Fibroblast of the conjunctiva (primary cell): ENCODE measurements at places on chromosomes 1 and 21.

- no peak for DNase-seq
Measured at GRCh38 chr1:20662110-20662475, 924 bp upstream of the DDOST start.

DNA sequence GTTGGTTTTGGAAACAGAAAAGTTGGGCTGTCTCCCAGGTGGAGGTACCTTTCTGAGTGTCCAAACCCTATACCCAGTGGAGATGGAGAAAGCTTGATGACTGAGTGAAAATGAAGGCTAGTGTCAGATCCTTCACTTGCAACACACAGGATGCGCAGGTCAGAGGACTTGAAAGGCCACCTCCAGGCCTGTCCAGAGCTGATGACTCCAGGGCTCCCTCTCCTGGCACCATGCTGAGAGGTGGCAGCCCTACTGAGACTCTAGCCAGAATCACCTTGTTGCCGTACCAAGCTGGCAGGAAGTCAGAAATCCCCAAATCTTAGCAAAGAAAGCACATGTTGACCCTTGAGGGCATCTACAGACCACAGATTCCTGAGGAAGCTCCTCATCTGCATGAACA is 16.4 kb downstream of the KNCN start:
- DNase-seq = no peak

DNA sequence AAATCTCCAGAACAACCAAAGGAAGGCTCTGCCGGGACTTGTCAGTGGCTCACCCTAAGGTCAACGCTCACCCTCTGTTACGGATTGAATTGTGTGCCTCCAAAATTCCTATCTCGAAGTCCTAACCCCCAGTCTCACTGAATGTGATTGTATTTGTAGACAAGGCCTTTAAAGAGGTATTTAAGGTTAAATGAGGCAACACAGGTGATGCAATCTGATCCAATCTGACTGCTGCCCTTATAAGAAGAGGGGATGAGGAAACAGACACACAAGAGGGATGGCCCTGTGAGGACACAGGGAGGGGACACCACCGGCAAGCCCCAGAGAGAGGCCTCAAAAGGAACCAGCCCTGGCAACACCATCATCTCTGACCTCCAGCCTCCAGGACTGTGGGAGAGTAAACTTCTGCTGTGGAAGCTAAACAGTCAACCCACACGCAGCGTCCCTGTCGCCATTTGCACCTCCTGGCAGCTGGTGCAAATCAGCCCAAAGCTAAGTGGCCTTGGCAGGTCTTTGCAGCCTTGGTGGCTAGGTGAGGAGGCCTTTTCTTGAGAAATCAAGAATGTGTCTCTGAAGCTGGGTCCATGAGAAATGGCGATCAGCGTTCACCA is 24.2 kb downstream of the UBASH3A start:
- DNase-seq = no peak

DNA sequence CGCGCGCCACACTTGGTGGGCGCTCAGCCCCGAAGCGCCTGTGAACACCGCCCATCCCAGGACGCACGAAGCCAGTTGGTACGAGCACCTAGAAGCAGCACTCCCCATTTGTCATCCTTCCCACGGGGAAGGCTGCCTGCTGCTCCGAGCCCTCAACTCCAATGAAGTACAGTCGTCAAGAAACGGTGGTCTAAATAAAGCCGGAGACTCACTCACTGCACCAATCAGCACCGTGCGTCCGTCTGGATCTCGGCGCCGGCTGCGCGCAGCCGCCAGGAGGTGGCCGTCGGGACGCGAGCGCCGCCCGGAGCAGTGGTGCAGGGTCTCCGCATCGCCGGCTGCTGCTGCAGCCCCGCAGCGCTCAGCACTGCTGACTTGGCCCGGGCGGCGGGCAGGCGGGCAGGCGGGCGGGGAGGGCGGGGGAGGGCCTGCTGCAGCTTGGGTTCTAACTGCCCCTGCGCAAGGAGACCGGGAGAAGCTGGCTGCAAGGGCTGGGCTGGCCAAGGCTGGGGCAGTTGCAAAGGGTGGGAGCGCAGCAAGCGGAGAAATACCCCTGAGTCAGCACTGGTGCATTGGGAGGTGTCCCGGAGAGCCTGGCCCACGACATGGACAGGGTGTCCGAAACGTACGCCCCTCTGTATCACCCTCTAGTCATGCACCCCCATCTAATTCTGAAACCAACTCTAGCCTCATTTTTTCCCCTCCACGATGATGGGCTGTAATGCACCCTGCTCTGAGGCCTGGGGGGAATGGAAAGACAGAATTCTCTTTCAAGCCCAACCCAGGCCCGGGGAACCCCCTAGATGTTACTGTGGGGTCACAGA is 35.8 kb upstream of the H6PD start:
- DNase-seq = no peak

- no peak for DNase-seq
Measured at GRCh38 chr1:167501515-167502191, 16.7 kb downstream of the CD247 start.

- peak; percentile 77 for DNase-seq
Measured at GRCh38 chr1:241640149-241640866, at the start of the genes CHML and OPN3. CHML (minus strand) TSS chr1:241640369; CDS start chr1:241635766, 4,603 bp downstream. OPN3 (minus strand) TSS chr1:241640369; CDS start chr1:241640254, 115 bp downstream.

GRCh38 chr1:23325393-23325792 is 18.7 kb downstream of the HNRNPR start:
- DNase-seq = no peak

- no peak for DNase-seq
Measured at GRCh38 chr1:107352850-107353249, 212.0 kb downstream of the NTNG1 start.

DNA sequence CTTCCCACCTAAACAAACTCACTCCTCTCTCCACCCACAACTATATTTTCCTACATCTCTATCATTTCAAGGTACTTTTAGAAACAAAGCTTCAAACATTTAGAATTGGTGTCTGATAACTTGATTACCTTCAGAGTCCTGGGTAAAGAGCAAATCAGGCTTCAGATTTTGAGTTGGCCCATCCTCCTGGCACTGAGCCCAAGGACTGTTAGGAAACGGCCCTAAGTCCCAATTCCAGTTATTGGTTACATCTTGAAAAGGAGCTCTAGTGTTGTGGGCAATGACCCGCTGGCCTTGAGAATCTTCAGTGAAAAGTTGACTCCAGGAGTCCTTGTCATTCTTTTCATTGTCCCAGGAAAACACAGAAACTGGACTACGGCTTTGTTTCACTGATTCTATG is 15.1 kb downstream of the MTFR1L start:
- no peak for DNase-seq

DNA sequence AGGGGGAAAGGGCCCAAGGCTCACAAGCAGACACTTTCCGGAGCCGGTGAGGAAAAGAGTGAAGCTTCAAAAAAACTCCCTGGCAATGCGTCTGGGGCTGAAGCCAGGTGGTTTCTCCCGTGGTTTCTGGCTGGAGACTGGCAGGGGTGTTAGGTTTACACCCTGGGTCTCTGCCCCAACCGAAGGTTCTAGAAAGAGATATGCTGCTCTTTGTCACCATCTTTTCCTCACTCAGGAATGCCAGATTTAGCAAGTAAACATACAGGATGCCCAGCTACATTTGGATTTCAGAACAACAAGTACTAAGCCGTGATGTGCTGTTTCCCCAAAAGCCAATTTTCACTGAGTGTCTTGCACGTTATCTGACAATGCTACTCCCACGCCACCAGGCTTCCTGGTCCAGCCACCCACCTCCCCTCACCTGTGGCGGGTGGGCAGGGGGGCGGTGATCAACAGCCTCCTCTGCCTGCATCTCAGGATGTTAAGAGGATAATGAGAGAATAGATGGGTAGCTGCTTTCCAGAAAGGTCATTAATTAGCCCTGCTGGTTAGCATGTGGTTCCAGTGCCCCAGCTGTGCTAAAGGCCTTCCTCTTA is 69.6 kb upstream of the OLIG2 start:
- DNase-seq = no peak
